ENCODE measurements at places on chromosomes 12 and 14. TPM values are rescaled to one million over a fixed set of nuclear protein-coding genes. Genes with fewer than 3 reads are reported as not detected.

ASPG gene
- total RNA-seq: 0.07 TPM

VASH1 gene
- total RNA-seq: 3.3 TPM

DPY19L2 gene
- 1.5 TPM for total RNA-seq

ASCL1 gene
- not detected for total RNA-seq

LMO3 gene
- total RNA-seq: not detected

SYNE2 gene
- 10.3 TPM for total RNA-seq

CLEC1A gene
- total RNA-seq: not detected

SAMD15 gene
- 2.0 TPM for total RNA-seq

PPP1R1A gene
- total RNA-seq: 0.24 TPM

KRT79 gene
- total RNA-seq: not detected

KLRD1 gene
- not detected for total RNA-seq

FOXN4 gene
- total RNA-seq: 0.03 TPM

RD3L gene
- total RNA-seq: not detected

UBC gene
- total RNA-seq: 1,452 TPM

SCN8A gene
- 1.2 TPM for total RNA-seq

SPX gene
- 3.6 TPM for total RNA-seq

C12orf50 gene
- total RNA-seq: not detected

LMNTD1 gene
- not detected for total RNA-seq

FERMT2 gene
- 42.7 TPM for total RNA-seq

CCDC175 gene
- not detected for total RNA-seq

ARPC3 gene
- total RNA-seq: 773 TPM

RIN3 gene
- total RNA-seq: 24.4 TPM

NFE2 gene
- not detected for total RNA-seq

KDM2B gene
- total RNA-seq: 16.9 TPM

C3AR1 gene
- total RNA-seq: not detected

ACVRL1 gene
- total RNA-seq: 0.14 TPM

ACOT6 gene
- not detected for total RNA-seq

SAV1 gene
- 28.9 TPM for total RNA-seq

All from A549 treated with GW870086 at 1 μM for 4 hours (cell line).